Panc1 (cell line): ENCODE measurements at places on chromosomes 6 and 20. TPM values are rescaled to one million over a fixed set of nuclear protein-coding genes. Genes with fewer than 3 reads are reported as not detected.

Gene CAP2
- total RNA-seq, result 37.0 TPM

Gene RNF39
- total RNA-seq, result not detected

Gene EDN3
- total RNA-seq, result not detected

Gene TP53TG5
- not detected for total RNA-seq

Gene NINL
- 25.0 TPM for total RNA-seq
